ENCODE measurements at places on chromosomes 3 and 15.

- DNase-seq, result no peak
Measured at GRCh38 chr3:152516216-152516615, 247.5 kb downstream of the MBNL1 start.

- no peak for DNase-seq
Measured at GRCh38 chr3:46642971-46643370, 30.6 kb downstream of the FAM240A start.

DNA sequence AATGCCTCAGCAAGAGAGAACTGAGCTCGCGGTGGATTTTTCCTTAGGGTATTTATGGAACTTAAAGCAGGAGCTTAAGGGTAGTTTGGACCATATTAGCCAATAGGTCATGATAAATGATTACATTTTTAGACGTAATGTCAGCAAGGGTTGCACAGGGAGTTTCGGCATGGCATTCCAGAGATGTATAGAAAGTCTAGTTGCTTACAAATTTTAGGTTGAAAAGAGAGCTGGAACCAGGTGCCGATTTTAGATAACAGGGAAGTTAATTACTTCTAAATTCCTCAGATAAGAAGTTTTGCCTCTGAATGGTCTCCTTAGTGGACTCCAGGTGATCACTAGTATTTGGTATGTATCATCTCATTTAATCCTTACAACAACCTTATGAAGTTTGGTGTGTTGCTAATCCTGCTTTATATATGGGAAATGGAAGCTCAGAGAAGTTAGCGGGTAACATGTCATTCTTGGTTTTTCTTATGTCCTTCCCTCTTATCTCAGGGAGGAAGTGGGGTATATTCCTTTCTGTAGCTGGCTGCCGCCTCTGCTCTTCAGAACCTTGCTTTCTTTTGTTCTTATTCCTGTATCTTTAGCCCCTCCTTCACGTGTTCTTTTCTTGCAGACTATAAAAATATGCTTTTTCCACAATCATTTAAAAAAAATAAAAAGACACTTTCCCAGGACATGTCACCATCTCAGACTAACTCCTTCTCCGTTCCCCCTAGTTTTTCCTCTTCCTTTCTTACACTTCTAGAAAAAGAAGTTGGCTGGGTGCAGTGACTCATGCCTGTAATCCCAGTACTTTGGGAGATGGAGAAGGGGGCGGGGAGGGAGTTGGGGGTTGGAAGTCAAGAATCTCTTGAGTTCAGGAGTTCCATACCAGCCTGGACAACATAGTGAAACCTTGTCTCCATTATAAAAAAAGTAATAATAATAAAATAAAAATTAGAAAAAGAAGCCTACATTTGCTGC lies 25.7 kb downstream of the IQGAP1 start:
- no peak for DNase-seq

DNA sequence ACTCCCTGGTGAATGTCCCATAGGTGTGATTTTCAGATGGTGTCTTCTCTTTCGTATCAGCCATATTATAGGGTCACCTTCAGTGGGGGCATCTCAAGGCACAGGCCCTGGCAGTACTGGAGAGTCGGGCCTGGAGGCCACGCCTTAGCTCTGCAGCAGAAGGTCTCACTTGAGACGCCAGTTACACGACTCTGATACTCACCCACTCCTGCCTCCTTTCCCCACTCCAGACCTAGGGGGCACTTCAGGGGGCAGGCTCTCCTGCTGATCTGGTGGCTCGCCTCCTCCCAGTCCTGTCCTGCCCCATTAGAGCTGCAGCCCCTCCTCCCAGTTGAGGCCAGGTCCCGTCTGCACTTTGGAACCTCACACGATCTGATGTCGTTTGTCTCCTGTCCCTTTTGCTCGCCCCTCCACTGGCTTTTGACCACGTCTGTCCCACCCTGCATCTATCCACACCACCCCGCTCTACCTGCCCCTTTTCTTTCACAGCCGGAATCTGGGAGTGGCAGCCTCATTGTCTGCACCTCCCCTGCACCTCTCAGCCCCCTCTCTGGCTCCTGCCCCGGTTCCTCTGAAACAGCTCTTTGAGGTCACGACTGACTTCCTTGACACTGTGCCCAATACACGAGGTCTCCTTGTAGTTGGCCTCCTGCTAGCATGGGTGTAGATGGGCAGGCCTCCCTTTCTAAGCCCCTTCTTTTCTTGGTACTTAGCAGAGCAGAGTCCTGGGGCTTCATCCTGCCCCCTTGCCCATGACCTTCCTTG lies 181.9 kb downstream of the NSMCE3 start:
- no peak for DNase-seq

GRCh38 chr3:18438586-18438985 lies 13.4 kb upstream of the SATB1 start:
- DNase-seq, result no peak

GRCh38 chr3:57982561-57983243 lies 25.5 kb upstream of the FLNB start:
- DNase-seq, result no peak

- no peak for DNase-seq
Measured at GRCh38 chr3:25648925-25649830, 15.5 kb downstream of the TOP2B start.

DNA sequence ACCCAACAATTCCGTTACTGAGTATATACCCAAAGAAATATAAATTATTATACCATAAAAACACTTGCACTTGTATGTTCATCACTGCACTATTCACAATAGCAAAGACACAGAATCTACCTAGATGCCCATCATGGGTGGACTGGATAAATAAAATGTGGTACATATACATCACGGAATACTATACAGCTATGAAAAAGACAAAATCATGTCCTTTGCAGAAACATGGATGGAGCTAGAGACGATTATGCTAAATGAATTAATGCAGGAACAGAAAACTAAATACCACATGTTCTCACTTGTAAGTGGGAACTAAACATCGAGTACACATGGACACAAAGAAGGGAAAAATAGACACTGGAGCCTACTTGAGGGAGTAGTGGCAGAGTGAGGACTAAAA lies 185.3 kb downstream of the PYDC2 start:
- no peak for DNase-seq

- DNase-seq, result no peak
Measured at GRCh38 chr3:87196879-87197278, 30.2 kb upstream of the CHMP2B start.

DNA sequence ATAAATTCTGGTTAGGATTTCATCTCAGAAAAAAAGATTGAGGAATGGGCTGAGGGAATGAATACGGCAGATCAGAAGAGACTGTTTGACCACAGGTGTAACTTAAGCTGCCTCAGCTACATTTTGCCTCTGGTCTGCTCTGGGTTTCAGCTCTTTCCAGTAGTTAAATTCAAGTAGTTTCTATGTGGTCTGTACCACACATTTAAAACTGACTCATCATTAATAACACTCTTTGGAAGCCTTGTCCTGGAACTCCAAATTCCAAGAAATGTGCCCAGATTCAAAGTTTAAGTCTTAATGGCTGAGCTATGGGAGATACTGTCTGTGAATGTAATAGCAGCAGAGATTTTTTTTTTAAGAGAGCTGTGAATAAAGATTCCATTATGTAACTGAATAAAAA lies 133.1 kb upstream of the IGSF10 start:
- no peak for DNase-seq

GRCh38 chr3:150697646-150698045 lies 6.1 kb downstream of the ERICH6 start:
- DNase-seq, result no peak

- no peak for DNase-seq
Measured at GRCh38 chr15:70503798-70504298, 259.5 kb downstream of the UACA start.

DNA sequence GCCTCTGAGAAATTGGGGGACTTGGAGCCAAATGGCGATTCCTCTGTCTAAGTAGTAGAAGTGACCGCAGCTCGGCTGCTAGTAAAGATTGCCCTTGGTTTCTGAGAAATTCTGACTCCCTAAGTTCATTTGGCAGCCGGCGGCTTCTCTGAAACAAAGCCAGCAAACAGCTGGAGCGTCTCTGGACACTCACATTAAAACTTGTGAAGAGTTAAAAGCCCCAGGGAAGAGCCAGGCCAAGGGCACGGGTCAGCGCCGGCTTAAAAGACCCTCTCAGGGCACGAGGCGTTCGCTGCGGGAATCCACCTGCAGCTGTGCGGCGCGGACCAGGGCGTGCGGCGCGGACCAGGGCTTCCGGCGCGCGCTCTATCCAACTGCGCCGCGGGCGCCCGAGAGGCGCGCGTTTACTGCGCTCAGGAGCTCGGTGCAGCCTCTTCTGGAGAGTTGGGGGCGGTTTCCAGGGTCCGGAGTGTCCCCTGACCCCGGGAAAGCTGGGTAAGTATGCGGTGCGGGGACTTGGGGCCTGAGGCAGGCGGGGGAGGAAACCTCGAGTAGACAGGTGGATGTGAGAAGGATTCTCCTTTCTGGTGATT lies at the start of gene COL6A5:
Gene COL6A5, plus strand, starts transcription at position 186 of the 593 bp plus-strand sequence. CDS start 27,967 bp downstream, outside the sequence.
- no peak for DNase-seq

- DNase-seq, result no peak
Measured at GRCh38 chr3:58151637-58152036, 59.1 kb downstream of the DNASE1L3 start.

DNA sequence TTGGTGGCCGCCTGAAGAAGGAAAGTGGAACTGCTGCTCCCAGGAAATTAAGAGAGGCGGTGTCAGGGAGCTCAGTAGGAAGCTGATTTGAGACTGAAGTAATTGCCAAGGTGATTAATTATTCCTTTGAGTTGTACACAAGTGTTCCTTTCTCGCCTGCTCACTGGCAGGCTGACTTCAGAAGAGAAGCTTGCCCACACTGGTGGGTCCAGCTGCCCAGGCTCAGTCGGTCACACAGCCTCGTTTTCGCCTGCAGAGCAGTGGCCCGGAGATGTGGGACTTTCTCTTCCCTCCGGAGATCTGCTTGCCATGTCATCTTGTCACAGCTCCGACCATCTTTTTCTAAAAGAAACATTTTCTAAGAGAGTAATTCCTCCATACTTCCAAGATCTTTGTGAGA lies 478.0 kb downstream of the MCTP2 start:
- DNase-seq, result no peak

DNA sequence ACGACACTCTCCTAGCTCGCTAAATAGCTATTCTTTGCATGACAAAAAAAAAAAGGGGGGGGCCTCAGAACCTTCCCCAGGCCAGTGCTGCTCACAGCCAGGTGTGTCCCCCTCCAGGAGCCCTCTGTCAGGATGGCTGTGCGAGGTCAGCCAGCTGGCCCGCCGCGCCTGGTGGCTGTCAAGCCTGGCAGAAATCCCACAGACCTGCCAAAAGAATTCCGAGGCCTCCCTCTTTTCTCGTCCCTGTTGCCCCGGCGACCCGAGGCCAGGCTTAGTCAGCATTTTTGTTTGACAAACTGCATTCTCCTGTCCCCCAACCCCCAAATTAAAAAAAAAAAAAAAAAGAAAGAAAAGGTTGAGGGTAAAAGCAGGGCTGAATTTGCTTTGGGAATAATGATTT lies 61.9 kb downstream of the TM4SF4 start:
- DNase-seq, result no peak

DNA sequence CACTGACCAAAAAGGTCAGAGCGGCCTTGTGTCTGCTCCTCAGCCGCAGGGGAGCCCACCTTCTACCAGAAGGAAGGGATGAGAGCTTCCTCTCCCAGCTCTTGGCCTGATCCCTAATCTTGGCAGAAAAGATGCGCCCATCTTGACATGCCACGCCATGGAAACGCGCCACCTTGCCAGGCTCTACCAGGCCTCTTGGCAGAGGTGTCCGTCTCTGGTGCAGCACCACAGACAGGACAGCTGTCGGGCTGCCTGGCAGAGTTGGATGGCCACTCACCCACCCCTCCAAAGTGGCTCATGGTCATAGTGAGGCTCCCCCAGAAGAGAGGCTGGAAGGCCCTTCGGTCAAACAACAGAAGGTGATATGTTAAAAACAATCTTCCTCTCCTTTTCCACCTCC lies 105.2 kb downstream of the LIPC start:
- DNase-seq, result no peak

DNA sequence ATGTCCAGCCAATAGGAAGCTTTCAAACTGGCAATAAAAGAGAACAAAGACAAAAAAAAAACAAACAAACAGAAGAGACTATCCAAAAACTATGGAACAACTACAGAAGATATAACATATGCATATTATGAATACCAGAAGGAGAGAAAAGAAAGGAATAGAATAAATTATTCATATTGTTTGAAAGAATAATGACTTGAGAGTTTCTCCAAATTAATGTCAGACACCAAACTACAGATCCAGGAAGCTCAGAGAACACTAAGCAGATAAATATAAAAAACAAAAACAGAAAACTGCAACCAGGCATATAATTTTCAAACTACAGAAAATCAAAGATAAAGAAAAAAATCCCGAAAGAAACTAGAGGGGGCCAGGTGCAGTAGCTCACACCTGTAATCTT lies 34.1 kb upstream of the AP3B2 start:
- DNase-seq, result no peak

- no peak for DNase-seq
Measured at GRCh38 chr3:151219056-151219455, 16.0 kb upstream of the GPR171 start.

GRCh38 chr15:41933771-41934170 lies 38.6 kb downstream of the EHD4 start:
- no peak for DNase-seq

DNA sequence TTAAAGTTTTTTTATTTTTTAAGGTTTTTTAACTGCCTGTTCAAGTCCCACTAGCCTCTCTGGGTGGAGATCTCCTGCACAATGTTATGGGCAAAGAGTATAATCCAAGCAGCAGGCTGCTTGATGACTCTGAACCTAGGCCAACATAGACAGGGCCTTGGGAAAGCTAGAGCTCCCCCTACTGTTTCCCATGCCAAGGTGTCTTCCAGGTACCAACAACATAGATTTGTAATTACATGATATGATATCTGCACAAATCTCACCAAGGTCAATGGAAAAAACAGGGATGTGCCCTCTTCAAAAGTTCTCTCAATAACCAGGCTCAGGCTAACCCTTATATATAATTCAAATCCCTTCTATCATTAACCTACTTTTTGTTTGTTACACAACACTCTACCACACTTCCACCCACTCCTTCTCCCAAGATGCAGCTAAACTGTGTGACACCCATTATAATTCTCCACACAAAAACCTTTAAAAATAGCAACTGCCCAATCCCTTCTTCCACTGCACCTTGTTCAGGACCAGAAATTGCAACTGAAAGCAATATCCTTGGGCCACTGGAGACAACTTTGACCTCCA lies 43.8 kb downstream of the RBM15B start:
- DNase-seq, result no peak

DNA sequence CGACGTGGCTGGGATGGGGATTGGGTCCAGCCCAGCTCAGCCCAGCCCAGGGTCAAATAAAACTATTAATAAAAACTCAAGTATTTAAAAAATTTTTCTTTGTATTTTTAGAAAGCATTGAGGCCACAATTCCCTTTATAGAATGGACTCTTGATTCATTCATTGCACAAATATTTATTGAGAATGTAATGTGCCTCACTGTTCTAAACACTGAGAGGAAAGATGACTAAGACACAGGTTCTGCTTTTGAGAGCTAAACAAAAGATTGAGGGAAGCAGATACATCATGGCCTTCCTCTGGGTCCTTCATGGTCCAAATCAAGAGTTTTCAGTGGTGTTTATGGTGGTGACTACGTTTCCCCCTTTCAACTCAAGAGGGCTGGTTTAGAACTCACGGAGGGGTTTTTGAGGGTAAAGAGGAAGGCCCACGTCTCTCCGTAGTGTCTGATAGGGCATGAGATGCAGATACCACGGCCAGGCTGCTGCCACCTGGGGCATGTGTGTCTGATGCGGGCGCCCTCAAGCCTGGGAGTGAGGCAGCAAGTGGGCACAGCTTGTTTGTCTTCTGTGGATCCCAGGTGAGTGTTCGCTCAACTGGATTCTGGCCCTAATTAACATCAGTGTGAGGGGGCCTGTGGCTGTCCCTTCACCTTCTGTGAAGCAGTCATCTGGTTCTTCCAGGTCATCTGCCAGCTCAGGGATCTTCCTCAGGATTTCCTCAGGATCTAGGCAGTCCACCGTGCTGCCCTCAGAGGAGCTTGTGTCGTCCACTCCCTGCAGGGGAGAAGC lies 73.5 kb upstream of the SCN5A start:
- DNase-seq, result no peak

GRCh38 chr15:40255033-40255432 lies 16.2 kb downstream of the PAK6 start:
- DNase-seq, result no peak
